ENCODE measurements at places on chromosomes 1 and 21.
A peak's percentile ranks its signal among the peaks of the same experiment; 100 is the strongest.

- DNase-seq = no peak
These were observed 22.4 kb downstream of the LRRC8B start for GRCh38 chr1:89546934-89547562.

DNA sequence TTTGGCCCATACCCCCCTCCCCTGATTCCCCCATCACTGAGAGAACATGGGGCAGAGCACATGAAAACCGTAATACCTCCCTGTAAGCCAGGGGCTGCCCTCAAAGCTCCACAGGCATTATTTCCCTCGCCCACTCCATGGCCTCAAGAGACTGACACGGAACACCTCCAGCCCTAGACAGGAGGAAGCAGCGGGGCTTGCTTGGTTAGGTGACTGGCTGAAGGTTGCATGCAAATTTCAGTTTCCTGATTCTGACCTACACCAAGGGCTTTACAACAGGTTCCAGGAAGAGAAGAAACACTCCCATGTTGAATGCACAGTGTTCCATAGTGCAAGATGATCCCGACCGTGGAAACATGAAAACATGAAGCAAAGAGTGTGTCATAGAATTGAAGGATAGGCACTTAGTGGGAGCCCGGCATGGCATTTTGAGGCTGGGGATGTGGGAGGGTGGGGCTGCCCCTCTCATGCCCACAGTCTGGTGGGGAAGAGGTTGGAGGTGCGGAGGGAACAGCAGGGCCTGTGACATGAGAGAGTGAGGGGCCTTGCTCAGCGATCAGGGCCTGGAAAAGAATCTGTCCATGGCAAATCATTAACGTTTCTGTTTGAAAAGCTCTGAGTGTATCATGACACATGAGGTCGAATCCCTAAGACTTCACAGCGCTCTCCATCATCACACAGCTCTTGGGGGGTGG lies 33.5 kb downstream of the GPR137B start:
- DNase-seq = no peak

DNA sequence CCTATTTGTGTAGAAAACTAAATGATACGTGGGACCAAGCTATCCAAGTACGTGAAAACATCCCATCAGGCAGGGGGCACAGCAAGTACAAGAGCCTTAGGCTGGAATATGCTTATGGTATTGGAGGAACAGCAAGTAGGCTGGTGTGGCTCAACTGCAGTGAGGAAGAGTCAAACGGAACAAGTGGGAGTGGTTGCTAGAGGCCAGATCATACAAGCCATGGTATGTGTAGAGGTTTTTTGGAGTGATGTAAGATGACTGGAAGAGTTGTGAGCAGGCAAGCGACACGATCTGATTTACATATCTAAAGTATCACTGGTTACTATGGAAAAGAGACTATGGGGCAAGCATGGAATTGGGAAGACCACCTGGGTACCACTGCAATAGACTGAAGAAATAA lies 27.8 kb downstream of the ELK4 start:
- no peak for DNase-seq

- no peak for DNase-seq
These were observed 3.5 kb downstream of the ERRFI1 start for GRCh38 chr1:8022395-8023286.

- DNase-seq = no peak
These were observed 62.4 kb upstream of the DIRAS3 start for GRCh38 chr1:68112835-68113243.

- DNase-seq = no peak
These were observed 18.9 kb upstream of the OR10J5 start for GRCh38 chr1:159554696-159555095.

GRCh38 chr1:172269644-172270043 lies 150.8 kb upstream of the C1orf105 start:
- DNase-seq = peak; percentile 47

DNA sequence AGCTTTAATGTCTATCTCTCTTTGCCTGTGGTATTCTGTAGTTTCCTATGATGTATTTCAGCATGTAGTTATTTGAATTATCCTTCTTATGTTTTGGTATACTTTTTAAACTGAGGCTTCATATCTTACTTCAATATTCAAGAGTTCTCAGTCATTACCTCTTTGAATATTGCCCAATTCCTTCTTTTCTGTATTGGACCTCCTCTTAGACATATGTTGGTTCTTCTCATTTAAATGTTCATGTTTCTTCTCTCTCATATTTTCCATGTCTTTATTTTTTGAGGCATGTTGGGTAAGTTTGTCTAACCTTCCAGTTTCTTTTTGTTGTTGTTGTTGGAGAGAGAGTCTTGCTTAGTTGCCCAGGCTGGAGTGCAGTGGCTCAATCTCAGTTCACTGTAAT lies 140.6 kb downstream of the MRPS6 start:
- DNase-seq = no peak

GRCh38 chr1:15343729-15344128 lies 66.0 kb upstream of the EFHD2 start:
- no peak for DNase-seq

DNA sequence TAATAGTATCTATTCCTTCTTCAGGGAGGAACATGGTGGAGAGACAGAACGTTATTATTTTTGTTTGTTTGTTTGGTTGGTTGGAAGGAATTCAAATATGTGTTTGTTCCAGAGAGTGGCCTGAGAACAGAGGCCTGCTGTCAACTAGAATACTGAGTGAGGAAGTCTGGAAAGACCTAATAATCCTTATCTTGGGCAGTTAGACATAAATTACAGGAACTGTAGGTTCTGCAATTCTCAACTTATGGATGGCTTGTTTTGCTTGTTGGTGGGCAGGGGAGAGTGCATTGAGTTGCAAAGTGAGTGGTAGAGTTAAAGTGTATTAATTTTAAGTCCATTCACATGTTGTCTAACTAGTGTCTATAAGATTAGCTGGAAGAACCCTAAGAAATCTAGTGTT lies 197.6 kb downstream of the BACH1 start:
- DNase-seq = no peak

- DNase-seq = no peak
These were observed 35.5 kb downstream of the ZBTB17 start for GRCh38 chr1:15940110-15941043.

DNA sequence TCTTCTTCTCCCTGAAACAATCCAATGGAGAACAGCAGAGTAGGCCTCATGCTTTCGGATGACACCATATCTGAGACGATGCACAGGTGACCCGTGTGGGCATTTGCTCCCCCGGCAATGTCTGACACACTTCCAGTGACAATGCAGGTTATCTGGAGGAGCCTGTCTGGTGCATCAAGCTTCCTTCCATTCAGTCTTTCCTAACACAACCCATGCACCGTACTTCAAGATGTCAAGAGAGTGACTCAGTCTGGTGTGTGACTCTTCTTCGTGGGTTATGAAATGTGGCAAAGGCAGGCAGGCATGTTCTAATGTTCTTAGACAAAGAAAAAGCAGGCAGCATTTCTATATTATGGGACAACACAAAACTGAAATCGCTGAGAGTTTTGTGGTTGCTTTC lies 159.1 kb downstream of the EDEM3 start:
- peak; percentile 13 for DNase-seq

- DNase-seq = no peak
These were observed 419 bp upstream of the TSEN15 start for GRCh38 chr1:184051138-184051484.

- no peak for DNase-seq
These were observed 455.6 kb upstream of the ZP4 start for GRCh38 chr1:238346340-238346739.

DNA sequence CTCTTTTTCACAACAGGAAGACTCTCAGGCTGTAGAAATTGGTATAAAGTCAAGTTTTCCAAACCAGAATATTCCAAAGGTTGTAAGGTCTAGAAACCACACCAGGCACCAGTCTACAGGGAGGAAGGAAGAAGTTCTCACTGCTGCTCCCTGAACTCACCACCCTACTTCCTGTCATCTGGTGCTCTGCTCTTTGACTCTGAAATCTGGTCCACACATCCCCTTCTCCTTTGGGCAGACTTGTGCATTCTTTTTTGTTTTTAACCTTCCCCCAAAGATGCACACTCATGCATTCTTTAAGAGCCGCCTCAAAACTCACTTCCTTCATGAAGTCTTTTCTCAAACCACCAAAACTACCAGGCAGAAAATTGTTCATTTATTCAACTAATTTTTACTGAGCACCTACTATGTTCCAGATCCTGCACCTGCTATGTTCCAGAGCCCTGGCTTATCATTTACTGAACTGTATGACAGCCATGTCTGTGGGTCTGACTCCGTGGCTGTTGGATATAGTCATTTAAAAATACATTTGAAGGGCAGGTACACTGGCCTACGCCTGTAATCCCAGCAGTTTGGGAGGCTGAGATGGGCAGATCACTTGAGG lies 30.1 kb upstream of the EPS15 start:
- no peak for DNase-seq

- DNase-seq = no peak
These were observed 12.7 kb downstream of the TRPM2 start for GRCh38 chr21:44365967-44366585.

DNA sequence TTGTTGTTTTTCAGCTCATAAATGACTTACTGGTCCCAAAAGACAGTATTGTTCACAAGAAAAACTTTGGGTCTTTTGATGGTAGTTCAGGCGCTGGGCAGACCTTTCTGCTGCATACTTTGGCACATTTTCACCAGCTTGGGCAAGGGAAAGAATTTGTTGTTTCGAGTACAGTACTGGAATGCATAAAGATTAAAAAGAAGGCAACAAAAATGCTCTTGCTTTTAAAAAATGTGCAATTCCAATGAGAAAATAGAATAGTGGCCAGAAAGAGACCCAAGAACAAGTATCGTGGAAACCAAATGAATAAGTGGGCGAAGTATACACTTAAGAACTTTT lies 56.0 kb downstream of the CLIC6 start:
- DNase-seq = no peak

DNA sequence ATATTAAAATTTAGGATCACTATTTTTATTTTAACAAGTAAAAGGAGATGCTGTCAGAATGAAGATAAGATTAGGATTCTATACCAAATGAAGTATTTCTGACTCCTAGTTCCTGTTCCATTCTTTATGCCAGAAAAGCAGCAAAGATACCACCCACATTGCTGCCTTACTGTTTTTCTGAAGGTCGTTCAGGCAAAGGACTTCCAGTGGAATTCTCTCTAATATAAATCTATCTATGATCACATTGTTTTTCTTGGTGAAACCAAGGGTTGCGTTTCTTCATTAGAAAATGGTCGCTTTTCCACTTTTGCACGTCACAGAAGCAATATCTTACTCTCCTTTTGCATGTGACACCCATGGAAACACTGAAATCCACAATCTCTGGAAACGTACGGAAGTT lies 594.8 kb upstream of the ADGRL2 start:
- no peak for DNase-seq

GRCh38 chr1:20426923-20427322 lies 59.1 kb downstream of the CAMK2N1 start:
- DNase-seq = peak; percentile 48

DNA sequence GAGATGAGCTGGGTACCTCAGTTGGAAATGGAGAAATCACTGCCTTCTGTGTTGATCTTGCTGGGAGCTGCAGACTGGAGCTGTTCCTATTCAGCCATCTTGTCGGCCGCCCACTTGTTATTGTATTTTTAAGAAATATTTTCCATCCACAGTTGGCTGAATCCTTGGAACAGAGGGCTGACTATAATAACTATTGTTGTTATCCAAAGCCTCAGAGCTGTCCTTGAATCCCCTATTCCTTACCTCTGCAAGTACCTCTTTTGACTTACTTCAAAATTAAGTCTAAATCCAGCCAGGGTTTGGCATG lies 44.1 kb upstream of the GRHL3 start:
- DNase-seq = no peak

GRCh38 chr1:202642619-202643291 lies 67.5 kb downstream of the SYT2 start:
- DNase-seq = no peak

GRCh38 chr1:41072051-41072450 lies 50.5 kb upstream of the SLFNL1 start:
- DNase-seq = no peak

- peak; percentile 17 for DNase-seq
These were observed 53.3 kb upstream of the GJA8 start for GRCh38 chr1:147849098-147849895.

- DNase-seq = no peak
These were observed 13.3 kb upstream of the GNG12 start for GRCh38 chr1:67846538-67846937.

- DNase-seq = no peak
These were observed 9.9 kb downstream of the ARHGEF10L start for GRCh38 chr1:17549384-17549783.

DNA sequence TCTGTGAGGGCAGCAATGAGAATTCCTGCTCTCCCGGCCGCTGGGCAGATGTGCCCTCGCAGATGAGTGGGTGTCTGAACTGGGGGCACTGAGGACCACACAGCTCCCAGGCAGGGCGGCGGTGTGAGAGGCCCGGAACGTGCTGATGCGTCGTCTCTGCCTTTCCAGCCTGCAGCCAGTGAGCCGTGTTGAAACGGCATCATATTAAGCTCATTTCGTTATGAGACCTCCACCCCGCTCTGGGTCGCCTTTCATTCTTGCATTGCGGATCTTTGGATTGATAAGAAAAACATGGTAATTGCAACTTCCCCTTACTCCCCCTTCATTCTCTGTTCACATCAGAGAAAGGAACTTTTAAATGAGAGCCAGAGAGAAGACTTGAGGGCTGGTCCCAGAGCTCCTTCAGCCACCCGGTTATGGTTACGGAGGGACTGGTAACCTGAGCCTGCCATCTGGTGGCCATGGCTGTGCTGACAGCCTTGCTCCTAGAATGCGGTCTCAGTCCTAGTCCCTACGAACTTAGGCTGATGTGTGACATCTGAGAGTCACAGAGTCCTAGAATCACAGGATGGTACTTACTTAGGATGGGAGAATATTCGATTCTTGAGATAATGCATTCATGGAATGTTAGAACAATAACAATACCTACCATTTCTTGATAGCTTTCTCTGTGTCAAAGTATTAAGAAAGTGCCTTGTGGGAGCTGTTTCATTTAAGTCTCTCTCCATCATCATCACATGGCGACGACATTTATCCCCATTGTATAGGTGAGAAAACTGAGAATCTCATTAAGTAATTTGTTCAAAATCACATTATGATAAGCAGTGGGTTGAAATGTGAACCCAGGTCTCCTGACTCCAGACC lies 271.0 kb downstream of the TRABD2B start:
- DNase-seq = peak; percentile 91

DNA sequence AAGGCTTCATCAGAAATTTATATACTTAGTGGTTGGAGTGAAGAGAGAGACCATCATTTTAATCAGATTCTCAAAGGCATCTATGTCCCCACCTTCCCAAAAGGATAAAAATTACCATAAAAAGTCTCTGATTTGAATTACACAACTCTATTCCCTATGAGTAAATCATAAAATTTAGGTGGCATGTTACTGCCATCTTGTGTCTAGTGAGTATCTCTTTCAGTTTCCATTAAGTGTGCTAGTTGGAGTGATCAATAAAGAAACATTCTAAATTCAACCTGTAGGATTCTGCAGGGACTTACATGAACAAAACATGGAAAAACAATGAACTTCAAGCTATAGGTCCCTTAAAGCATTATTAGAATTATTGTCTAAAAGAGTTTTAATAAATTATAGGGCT lies 655.4 kb downstream of the LTN1 start:
- peak; percentile 39 for DNase-seq

Data from hepatocyte (in vitro differentiated cells).